ENCODE measurements at places on chromosomes 1 and 21. TPM values are rescaled to one million over a fixed set of nuclear protein-coding genes. Genes with fewer than 3 reads are reported as not detected.

PSMD4 gene
- total RNA-seq = 168 TPM

AMY2B gene
- 14.2 TPM for total RNA-seq

ANKRD65 gene
- 0.17 TPM for total RNA-seq

GRCh38 chr1:24765308-24765988, 20.2 kb downstream of the CLIC4 start:
- no peak overlapping the region for H3K4me3 ChIP-seq
- H3K4me1 ChIP-seq = no peaks in the 10 kb centered on the region
- no peak overlapping the region for H3K27ac ChIP-seq

GRCh38 chr1:201128476-201128875, 1.5 kb upstream of the ASCL5 start:
- H3K36me3 ChIP-seq = no peaks in the 10 kb centered on the region
- H3K27ac ChIP-seq = no peak overlapping the region
- DNase-seq = no peak
- no peak overlapping the region for H3K4me3 ChIP-seq
- no peaks in the 10 kb centered on the region for H3K4me1 ChIP-seq

- peaks cover 3% of the 10 kb centered on the region for H3K36me3 ChIP-seq
- no peaks in the 10 kb centered on the region for H3K27me3 ChIP-seq
- no peak overlapping the region for H3K4me3 ChIP-seq
- no peak for DNase-seq
- no peak overlapping the region for H3K27ac ChIP-seq
Observed at GRCh38 chr1:76542359-76542758, 324.9 kb upstream of the ST6GALNAC5 start.

DNA sequence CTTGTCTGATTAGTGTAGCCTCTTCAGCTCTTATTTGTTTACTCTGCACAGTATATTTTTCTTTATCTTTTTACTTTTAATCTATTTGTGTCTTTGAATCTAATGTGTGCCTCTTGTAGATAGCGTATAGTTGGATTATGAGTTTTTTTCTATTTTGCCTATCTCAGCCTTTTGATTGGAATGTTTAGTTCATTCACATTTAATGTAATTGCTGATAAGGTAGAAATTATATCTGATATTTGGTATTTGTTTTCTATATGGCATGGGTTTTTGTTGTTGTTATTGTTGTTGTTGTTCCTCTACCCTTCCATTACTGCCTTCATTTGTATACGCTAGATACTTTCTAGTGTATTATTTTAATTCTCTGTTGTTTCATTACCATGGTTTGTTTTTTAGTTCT, 131.7 kb upstream of the GRIK3 start:
- H3K4me1 ChIP-seq = no peaks in the 10 kb centered on the region
- peaks cover 13% of the 10 kb centered on the region for H3K27me3 ChIP-seq
- no peak overlapping the region for H3K27ac ChIP-seq

DNA sequence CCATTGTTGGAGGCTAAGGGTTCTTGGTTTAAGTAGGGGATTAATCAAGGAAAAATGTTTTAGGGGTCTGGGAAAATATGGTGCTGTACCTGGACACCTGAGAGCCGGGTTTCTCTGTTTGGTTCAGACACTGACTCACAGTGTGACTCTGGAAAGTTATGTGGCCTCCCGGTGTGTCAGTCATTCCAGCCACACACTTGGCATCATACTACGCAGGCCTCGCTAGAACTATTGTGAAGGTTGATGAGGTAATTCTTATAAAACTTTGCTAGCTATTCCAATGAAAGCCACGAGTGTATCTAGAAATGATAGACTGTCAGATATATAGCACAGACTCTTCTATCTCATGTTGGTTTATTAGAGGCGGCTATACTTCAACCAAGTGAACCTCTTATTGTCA, 4.8 kb upstream of the CAMSAP2 start:
- H3K36me3 ChIP-seq = no peaks in the 10 kb centered on the region
- peaks cover 47% of the 10 kb centered on the region for H3K4me1 ChIP-seq
- peak; percentile 56 for DNase-seq
- H3K27ac ChIP-seq = no peak overlapping the region
- no peak overlapping the region for H3K4me3 ChIP-seq
